ENCODE measurements at places on chromosomes 5 and 9.

DNA sequence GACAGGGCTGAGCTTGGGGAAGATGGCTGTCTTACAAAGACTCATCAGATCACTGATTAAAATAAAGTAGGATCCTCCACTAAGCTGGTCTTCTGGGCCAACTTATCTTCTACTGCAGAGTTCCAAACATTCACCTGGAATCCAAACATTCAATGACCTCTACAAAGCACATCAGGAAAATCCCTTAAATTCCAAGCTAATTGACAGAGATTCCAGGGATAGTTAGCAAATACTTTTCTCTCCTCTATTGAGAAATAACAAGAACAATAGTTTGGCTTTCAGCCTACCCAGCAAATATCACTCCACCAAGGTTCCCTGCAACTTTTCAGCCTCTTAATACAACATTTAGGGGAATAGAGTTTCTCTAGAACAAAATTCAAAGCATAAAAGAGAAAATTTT, 140.6 kb upstream of the LIFR start:
- no peak for DNase-seq

DNA sequence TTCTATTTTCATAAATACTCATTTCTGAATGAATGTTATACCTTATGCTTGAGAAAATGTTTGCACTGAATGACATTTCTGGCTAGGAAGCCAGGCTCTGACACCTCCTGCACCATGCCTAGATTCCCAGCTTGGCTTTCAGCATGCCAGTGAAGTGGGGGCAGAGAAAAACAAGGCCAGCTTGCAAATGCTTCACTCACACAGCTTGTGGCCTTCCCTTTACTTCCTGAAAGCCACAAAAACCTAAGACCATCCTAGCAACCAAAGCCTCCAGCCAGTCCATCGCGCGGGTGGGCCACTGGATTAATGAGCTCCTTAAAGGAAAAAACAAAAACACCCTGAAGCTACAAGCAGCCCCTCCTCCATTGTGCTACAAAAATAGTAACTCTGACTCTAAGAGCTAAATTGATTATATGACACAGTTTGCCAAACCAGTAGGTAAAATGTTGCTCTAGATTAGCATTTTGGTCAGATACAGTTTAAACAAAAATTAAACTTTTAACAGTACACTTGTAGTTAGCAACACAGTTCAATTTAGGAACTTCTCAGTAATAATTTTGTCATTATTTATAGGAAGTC, 159.9 kb downstream of the TSSK1B start:
- DNase-seq = no peak

GRCh38 chr5:142551338-142552067, 134.4 kb downstream of the FGF1 start:
- DNase-seq = no peak

- no peak for DNase-seq
Observed at GRCh38 chr5:150729859-150730258, 29.0 kb downstream of the DCTN4 start.

DNA sequence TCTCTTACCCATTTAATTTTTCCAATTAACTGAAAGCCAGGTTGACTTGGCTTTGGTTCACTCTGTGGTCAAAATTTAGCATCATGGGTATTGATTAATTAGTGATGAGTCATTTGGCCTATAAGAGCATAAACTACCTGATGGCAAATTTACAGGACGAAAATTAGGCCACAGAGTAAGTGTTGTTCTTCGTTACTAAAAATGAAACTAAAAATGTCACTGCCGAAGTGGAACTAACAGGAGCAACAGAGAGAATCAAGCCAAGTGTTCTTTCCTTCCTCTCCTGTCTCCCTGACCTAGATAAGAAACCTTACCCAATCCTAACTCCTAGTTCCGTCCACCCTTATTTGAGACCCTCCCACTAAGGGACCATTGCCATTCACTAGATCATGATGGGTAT, 176.9 kb downstream of the RAB3C start:
- peak; percentile 46 for DNase-seq

GRCh38 chr9:136791516-136792276, 552 bp downstream of the TMEM141 start:
- peak; percentile 72 for DNase-seq

DNA sequence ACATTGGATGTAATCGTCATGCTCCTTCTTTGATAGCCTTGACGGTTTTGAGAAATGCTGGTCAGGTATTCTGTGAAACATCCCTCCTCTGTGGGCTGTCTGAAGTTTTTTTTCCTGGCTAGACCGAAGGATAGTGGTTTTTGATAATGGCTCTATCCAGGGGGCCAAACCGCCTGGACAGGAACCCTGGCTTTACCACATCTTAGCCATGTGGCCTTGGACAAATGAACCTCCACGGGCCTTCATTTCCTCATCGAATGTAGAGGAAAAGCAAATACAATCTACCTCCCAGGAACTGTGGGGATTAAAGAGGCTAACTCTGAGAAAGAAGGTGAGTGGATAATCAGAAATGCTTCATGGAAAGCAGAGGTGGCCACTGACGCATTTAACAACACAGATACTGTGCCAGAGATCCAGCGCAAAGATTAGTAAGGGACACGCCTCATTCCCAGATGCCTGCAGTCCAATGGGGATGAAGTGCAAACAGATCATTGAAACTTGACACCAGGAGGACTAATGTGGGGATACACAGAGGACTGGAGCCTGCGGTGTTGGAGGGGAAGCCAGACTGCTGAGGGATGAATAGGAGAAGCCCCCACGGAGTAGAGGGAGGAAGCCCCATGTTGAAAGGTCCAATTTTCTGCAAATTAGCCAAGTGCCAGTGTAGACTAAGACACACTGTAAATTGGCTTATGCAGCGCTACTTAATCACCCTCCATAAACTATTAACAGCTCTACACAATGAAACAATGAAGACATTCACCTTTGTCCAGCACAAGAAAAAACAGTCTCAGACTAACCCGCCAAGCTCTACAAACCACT, 41.6 kb downstream of the MYO10 start:
- no peak for DNase-seq

DNA sequence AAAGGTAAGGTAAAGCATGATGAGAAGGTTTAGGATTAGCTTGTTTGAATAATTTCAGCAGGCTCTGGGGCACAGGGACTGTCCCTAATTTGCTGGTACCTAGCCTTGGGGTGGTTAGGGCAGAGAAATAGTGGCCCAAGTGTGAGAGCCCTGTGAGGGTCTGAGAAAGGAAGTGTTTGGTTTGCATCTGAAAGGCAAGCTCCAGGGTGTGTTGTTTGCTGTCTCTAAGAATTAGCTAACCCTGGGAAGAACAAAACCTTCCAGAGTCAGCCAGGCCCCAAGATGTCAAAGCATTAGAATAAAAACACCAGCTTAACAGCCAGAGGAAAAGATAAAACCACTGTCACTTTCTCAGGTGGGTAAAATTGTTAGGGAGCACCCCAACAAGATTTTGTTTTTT, 31.0 kb downstream of the TMEM252 start:
- no peak for DNase-seq
